ENCODE measurements at places on chromosomes 1 and 21.

- no peak for DNase-seq
These were observed 89.8 kb downstream of the OLFML2B start for GRCh38 chr1:161933592-161934588.

- DNase-seq, result no peak
These were observed 354.9 kb upstream of the PLXNA2 start for GRCh38 chr1:208599063-208599462.

DNA sequence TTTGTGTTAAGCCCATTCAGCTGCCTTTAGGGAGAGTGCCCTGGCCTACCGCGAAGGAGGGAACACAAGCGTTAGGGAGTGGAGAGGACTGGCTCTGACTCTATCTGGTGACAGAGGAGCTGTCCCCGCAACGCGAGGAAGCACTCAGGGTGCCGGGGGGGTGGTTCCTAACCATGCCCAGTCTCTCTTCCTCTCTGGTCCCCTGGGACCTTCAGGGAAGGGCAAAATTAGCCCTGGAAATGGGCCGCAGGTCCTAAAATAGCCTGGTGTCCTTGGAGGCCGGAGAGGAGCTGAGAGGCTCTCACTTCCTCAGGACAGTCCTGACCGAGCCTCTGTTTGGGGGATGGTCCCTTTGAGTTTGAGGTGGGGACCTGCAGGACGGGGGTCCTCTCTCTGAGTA is 5.8 kb downstream of the SLC45A1 start:
- DNase-seq, result no peak

- DNase-seq, result no peak
These were observed 17.1 kb downstream of the ABCG1 start for GRCh38 chr21:42236014-42236413.

DNA sequence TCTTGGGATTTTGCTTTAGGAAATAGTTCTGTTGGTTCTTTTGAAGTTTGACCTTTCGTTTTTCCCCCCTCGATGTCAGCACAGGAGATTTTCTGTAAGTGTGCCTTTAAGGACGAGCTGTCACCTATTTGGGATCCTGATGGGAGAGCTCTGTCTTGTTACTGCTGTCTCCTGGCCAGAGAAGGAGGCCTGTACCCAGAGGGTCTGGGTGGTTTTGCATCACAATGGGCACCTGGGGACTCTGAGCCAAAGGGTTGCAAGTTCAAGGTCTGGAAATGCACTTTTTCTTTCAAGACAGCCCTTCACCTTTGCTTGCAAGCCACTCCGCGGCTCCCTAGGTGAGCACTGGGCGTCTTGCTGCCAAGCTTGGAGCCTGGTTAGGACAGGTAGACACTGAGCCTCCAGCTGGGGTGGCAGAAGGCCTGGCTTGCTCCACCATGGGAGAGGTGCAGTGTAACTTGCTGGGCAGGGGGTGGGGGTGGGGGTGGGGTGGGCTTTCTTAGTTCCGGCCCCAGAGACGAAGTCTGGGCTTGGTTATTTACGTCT is 2.9 kb downstream of the AJAP1 start:
- no peak for DNase-seq

- no peak for DNase-seq
These were observed 67.8 kb upstream of the BCL10 start for GRCh38 chr1:85344256-85344694.

GRCh38 chr1:8382608-8383505 is 64.9 kb downstream of the SLC45A1 start:
- DNase-seq, result no peak

- no peak for DNase-seq
These were observed 21.5 kb downstream of the SPATA6 start for GRCh38 chr1:48450505-48450904.

GRCh38 chr1:55059302-55060132 is 20.2 kb downstream of the PCSK9 start:
- DNase-seq, result no peak

GRCh38 chr1:64320470-64320869 is 117.0 kb downstream of the UBE2U start:
- DNase-seq, result no peak

DNA sequence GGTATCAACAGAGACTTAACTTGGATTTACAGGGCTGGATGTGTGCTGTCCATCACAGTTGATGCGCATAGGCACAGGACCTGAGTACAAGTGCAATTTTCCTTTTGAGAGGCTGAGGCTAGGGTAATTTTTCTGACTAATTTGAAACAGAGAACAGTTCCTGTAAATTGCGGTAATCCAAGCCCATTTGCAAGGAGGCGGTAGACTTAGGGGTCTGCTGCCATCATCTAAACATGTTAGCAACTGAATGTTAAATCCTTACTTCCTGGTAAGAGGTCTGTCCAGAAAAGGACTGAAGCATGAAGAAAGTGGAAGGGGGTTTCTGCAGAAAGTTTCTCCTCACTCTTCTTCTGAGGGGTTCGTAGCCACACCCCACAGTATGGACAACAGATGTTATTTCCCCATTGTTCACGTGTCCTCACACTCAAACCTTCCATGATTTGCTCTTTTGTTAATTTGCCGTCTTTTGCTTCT is 23.7 kb upstream of the C1orf198 start:
- no peak for DNase-seq

DNA sequence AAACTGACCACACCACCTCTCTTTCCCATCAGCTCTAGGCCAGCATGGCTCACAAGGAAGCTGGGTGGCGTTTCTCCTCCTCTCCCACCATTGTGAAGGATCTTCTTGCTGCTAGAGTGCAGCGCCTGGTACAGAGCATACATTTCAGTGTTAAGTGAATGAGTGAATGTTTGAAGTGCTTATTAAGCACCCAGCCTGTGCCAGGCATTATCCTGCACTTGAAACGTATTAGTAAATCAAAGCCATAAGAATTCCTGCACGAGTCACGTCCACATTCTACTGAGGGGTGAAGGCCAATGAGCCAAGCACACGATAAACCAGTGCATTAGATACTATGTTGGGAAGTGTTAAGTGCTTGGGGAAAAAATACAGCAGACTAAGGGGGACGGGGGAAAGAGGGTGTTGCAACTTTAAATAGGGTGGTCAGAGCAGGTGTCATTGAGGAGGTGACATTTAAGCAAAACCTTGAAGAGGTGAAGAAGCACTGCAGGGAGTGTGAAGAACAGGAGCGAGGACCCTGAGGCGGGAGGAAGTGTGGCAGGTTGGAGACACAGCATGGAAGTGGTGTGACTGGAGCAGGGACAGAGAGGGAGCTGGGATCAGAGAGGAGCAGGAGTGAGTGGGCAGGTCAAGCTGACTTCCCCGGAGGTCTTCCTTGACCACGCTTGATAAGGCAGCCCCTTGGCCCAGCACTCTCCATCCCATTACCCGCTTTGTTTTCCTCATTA is 48.5 kb upstream of the LRRN2 start:
- no peak for DNase-seq

- no peak for DNase-seq
These were observed 376.9 kb downstream of the HHIPL2 start for GRCh38 chr1:222171005-222171404.

DNA sequence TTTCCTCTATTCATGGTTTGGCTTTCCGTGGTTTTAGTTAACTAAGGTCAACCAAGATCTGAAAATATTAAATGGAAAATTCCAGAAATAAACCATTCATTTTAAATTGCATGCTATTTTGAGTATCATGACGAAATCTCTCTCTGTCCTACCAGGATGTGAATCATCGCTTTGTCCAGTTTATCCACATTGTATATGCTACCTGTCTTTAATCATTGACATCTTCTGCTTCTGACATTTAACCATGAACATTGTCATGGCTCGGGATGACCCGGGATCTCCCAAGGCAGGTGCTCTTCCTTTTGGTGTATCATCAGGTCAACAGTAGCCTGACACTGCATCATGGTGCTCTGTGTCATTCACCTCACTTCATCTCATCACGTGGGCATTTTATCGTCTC is 125.5 kb upstream of the HNRNPU start:
- DNase-seq, result no peak

DNA sequence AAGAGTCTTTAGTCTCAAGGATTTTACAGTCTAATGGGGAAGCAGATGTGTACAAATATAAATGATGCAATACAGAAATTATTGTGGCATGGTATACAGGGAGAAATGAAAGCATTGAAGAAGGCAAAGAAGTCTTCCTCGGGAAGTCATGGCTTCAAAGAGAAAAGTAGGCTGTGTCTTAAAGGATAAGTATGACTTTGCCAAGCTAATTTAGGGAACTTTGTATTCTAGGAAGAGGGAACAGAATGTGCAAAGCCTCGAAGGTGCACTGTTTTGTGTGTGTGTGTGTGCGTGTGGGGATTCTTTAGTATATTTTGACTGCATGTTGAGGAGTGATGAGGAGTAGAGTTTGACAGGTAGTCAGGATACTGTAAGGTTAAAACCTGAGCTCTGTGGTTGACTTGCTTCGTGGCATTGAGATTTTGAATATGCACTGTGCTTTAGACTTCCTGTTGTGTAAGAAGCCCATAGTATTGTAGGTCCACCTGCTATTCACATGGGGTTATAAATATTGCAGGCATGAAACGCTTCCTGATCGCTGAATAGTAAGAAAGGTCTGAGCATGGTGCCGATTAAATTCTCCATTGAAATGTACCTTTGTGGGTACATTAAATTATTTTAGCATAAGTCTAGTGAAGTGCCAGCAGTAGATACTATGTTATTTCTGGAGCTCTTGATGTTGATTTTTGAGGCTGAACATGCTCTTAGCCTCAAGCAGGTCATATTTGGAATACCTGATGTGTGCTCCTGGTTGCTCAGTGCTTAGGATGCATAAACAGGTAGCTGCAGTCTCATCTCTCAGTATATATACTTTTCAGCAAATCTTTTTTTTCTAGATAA is 8.0 kb downstream of the SMAP2 start:
- DNase-seq, result no peak

- no peak for DNase-seq
These were observed 104.6 kb downstream of the DISP1 start for GRCh38 chr1:222919478-222919865.

DNA sequence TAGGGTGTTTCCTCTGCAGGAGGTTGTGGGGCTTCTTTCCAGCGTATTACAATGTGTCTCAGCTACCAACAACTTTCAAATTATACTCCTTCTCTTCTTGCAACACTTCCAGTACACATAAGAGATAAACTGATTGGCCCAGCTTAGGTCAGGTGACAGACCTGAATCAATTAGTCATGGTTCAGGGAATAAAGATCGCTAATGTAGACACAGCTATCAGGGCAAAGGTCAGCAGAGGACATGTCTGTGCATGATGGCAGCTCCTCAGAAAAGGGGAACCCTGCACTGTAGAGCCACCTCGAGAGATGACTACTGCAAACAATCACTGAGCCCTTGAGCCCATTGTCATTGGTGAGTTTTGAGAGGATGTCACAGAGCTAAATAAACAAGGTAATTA is 36.8 kb upstream of the PKN2 start:
- no peak for DNase-seq

DNA sequence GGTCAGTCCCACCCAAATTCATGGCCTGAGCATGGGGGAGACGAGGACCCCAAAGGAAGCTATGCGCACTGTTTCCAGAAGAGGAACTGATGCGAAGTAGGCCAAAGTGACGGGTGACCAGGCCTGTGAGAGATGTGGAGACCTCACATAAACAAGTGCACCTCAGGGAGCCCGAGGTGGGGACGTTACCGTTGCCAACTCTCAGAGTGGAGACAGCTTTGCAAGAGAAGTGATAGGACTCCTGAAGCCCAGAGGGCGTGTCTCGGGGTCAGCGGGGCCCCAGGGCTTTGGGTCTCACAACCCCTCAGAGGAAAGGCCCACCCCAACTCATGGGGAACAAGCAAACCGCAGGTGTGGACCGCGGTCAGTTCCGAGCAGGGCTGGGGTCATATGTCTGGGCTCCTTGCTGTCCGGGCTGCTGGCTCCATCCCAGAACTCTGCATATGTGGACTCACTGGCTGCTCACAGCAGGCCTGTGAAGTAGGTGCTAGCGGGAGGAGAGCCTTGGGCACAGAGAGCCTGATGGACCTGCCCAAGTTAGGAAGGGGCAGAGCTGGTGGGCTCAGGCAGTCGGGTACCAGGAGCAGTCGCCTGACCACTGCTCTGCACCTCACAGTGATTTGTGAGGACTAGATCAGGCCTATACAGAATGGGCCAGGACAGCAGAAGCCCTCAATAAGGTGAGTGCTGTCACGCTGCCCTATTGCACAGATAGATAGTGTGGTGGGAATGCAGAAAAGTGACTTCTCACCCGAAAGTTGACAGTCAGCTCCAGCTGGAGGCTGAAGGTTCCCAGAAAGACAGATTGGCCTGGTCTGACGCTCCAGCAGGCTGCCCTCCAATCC is 26.2 kb downstream of the STUM start:
- no peak for DNase-seq

GRCh38 chr1:55214934-55215193 is 300 bp downstream of the USP24 start:
- no peak for DNase-seq

- no peak for DNase-seq
These were observed 75.9 kb downstream of the HLX start for GRCh38 chr1:220955116-220955515.

GRCh38 chr1:103156966-103157365 is 48.6 kb upstream of the COL11A1 start:
- no peak for DNase-seq

- DNase-seq, result peak; percentile 33
These were observed 240.4 kb downstream of the SDCCAG8 start for GRCh38 chr1:243496187-243496646.

DNA sequence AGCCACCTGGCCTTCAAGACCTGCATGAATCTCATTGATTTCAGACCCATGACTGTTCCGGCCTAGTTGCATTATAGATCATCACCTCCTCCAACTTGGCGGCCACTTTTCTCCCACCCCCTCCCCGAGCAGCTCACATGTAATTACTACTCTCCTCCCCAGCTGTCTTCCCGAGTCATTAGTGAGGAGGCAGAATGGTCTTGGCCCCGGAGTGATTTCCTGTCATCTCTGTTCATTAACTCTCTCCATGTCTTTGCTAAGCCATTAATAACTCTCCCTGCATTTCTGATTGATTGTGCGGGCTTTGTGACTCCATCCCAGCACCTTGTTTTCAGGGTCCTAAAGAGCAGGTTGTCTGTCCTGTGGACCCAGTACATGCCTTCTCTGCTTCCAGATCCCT is 75.6 kb upstream of the CNTN2 start:
- no peak for DNase-seq

- no peak for DNase-seq
These were observed 21.4 kb downstream of the NEK2 start for GRCh38 chr1:211653959-211654496.

- DNase-seq, result no peak
These were observed 249.1 kb upstream of the PTBP2 start for GRCh38 chr1:96472471-96472870.

GRCh38 chr1:234718496-234719453 is 108.8 kb upstream of the IRF2BP2 start:
- DNase-seq, result no peak

GRCh38 chr1:183567584-183567983 is 22.7 kb downstream of the NCF2 start:
- peak; percentile 71 for DNase-seq

GRCh38 chr1:51837243-51837642 is 41.3 kb downstream of the NRDC start:
- no peak for DNase-seq

All from mucosa of gallbladder (tissue), 1 donor.